ENCODE measurements at places on chromosomes 13 and 19.
A peak's percentile ranks its signal among the peaks of the same experiment; 100 is the strongest.

DNA sequence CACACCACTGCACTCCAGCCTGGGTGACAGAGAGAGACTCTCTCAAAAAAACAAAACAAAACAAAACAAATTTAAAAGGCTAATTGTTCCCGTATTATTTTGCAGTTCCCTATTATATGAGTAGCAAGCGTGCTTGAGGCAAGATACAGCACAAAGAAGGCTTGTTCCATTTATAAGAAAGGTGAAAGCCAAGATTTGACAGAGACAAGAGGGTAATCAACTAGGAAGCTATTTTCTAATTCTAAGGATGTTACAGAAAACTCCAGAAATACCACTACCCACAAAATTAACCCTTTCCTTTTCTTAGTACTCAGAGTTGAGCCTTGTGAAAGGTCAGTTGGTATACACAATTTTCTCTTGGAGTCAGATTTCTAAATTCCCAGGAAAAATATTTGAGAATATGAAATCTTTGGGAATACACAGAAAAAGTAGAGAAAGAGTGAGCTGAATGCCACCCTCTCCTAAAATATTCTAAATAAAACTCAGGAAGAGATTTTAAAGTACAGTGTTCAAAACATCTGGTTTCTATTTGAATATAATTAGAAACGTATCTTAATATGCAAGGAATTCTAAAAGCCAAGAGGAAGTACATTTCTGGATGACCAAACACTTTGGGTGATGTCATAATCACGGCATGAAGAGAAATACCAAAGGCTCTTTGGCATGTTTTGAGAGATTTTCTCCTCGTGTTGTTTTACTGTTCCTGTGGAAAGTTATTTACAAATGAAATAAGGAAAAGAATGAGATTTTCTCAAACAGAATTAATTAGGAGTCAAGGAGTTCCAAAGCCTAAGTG is 63.0 kb upstream of the FLT1 start:
- no peak for DNase-seq

GRCh38 chr13:24910502-24911132 is 146.6 kb downstream of the RNF17 start:
- DNase-seq, result no peak

GRCh38 chr13:33611121-33611805 is 206.7 kb upstream of the RFC3 start:
- DNase-seq, result peak; percentile 62

GRCh38 chr13:48275507-48275906 is 28.0 kb upstream of the RB1 start:
- DNase-seq, result no peak

DNA sequence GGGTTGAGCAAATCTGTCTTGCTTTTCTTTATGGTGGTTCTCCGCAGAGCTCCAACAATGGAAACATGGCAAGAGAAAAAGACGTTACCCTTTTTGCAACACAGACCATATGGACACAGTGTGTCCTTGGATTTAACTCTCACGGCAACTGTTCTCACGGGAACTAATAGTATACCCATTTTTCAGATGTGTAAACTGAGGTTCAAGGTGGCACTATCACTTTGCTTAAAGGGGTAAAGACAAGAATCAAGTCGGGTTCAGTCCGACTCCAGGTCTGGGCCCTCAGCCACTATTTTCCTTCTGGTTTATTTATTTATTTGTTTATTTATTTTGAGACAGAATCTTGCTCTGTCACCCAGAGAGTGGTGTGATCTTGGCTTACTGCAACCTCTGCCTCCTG is 176.0 kb downstream of the CACNA1A start:
- DNase-seq, result no peak

- peak; percentile 30 for DNase-seq
Observed at GRCh38 chr19:1262623-1263123, 6.5 kb upstream of the CIRBP start.

DNA sequence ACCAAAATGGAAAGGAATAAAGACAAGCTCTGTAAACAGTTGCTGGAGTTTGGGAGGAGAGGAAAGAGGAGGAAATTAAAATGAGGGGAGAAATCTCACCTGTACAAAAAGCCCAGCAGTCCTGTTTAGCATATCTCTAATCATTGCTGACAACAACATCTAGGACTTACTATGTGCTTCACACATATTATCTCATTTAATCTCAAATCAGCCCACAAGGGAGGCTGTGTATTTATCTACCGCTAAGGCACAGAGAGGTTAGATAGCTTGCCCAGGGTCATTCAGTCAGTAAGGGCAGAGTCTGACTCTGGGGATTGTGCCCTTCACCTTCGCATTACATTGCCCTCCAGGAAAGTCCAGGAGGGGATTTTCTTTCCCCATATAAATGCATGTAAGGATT is 233.3 kb downstream of the DLEU7 start:
- no peak for DNase-seq

GRCh38 chr19:5823579-5824281 is 15.8 kb downstream of the FUT6 start:
- DNase-seq, result no peak

DNA sequence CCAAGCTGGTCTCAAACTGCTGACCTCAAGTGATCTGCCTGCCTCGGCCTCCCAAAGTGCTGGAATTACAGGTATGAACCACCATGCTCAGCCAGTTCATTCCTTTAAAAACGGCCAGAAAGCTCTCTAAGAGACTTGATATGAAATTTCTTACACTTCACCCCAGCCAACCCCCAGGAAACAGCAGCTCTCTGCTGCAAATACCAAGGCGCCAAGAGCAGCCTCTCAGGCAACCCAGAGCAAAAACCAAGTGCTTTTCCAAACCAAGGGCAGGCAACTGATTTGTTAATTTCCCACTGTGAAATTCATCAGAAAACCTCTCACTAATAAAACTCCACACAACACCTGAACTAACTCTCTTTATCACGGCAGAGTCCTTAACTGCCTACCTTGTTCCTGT is 44.9 kb downstream of the LATS2 start:
- no peak for DNase-seq

DNA sequence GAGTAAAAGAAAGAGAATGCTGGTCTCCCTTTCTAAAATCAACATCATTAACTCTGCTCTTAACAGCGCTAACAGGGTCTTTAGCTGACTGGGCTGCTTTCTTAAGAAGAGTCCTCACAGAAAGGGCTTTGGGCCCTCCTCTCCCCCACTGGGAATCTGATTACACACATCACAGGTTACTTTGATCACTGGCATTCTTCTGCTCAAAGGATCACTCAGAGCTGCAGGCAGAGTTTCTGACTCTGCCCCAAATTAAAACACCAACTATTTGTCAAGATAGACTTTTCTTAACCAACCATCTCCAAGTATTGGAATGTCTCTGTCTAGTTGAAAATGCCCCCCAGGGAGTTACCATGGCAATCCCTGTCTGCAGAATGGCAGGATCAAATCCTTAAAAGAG is 31.1 kb upstream of the SIAH3 start:
- no peak for DNase-seq

GRCh38 chr19:29752450-29753025 is 37.5 kb upstream of the C19orf12 start:
- no peak for DNase-seq
